ENCODE measurements at places on chromosomes 4 and X.

DNA sequence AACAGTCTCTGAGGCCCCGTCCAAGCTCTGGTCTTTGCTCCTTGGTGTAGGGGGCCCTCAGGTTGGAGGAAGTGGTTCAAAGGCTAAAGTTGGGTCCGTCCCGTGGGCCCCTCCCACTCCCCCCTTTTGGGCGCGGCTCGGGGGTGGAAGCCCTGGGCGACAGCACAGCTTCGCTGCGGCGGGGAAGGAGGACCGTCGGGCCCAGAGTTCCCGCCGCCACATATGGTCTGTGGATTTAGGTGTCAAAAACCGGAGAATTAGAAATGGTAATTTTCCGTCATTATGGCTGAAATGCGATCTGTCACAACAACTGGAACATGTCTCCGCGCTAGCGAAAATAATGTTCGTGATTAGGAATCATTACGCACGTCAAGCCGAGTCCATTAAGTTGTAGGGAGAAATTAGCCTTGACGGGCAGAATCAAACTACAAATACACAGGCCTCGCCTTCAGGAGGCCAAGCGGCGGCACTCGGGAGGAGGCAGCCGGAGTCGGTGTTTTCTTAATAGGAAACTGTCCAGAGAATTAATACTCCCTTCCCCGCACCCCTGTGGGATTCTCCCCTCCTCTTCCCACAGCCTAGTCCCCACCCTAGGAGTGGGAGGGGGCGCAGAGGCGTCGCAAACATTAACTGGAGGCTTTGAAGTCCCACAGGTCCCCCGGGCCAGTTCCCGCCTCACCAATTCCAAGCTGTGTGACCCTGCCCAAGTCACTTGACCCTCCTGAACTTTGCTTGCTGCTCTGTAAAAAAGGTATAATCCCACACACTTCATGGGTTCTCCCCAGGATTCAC is 15.0 kb downstream of the NKX3-2 start:
- DNase-seq = peak; percentile 1

DNA sequence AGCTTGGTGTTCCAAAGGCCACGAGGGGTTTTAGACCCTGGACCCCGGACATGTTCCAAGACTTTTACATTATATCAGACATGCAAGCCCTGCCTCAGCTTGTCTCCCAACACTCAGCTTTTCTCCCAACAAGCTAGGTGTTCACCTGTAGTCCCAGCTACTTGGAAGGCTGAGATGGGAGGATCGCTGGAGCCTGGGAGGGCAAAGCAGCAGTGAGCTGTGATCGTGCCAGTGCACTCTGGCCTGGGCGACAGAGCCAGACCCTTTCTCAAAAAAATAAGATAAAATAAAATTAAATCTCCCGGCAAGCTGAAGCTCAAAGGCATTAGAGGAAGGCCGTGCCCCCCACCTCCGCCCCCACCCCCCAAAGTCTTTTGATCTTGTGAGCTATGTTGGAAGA is 13.7 kb downstream of the CTAG1A start:
- DNase-seq = no peak

DNA sequence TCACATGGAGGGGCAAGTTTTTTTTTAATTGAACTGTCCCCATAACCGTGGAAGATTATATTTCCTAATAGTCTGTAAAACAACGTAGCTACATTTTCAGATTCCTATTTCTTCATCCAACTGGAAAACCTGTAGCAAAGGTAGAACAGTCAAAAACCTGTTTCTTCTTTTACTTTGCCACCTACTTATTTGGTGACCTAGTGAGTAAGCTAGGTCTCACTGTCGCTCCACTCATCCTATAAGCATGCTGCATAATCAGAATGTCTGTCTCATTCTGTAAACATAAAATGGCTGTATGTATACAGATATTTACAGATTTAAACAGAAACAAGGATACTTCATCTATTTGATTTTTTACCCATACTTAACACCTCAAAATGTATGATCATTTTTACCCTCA is 20.4 kb downstream of the MAML3 start:
- DNase-seq = no peak

DNA sequence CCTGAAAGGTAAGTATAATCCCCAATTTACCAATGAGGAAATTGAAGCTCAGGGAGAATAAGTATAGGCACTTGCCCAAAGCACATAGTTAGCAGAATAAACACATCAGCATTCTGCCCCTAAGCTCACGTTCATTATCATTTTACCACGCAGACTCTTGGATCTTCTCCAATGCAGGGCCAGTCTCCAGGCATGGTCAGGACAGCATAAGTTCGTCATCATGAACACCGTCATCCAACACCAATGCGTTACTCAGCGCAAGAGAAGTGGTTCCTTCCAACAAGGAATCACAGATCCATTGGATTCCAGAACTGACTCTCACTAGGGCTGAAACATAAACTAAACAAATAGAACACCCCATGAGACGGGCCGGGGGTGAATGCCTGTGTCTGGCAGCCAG is 86.5 kb upstream of the GPM6B start:
- no peak for DNase-seq

GRCh38 chr4:14719053-14719452 is 283.2 kb upstream of the CPEB2 start:
- DNase-seq = no peak

- peak; percentile 22 for DNase-seq
Measured at GRCh38 chr4:3786196-3786869, 20.1 kb downstream of the ADRA2C start.

GRCh38 chr4:72376901-72377300 is 192.1 kb downstream of the ADAMTS3 start:
- no peak for DNase-seq

DNA sequence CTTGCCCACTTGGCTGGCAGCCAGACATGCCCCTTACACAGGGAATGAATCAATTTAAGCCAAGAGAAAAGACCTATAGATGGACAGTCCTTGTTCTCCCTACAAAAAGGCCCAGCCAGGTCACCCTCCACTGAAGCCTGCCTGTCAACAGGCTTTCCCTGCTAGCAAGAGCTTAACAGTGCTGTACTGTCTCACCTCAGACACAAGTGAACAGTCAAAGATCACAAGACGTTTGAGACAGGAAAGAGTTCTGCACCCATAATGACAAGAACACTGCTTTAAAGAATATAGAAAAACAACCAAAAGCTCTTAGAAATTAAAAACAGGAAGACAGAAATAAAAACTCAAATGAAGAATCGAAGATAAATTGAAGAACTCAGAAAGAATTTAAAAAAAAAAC is 4.6 kb downstream of the RNF175 start:
- no peak for DNase-seq

DNA sequence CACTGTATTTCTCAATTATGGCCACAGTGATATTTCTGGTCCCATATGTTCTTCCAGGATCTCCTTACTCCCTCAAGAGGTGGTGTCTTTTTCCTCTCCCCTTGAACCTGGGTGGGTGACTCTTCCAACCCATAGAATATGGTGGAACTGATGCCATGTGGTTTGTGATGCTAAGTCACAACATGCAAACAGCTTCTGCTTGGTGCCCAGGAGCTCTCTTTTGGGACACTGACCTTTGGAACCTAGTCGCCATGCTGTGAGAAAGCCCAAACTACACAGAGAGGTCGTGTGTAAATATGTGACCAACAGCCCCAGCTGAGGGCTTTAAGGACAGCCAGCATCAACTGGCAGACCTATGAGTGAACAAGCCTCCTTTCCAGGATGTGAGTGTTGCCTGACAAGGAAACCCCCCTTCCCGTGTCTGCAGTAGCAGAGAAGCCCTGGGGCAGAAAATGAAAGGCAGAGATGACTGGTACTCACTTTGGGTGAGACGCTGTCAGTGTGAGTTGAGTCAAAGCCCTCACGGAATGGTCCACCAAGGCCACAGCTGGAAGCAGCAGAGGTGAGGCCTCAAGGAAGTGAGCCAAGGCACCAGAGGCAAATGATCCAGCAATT is 223.4 kb downstream of the BCOR start:
- no peak for DNase-seq

DNA sequence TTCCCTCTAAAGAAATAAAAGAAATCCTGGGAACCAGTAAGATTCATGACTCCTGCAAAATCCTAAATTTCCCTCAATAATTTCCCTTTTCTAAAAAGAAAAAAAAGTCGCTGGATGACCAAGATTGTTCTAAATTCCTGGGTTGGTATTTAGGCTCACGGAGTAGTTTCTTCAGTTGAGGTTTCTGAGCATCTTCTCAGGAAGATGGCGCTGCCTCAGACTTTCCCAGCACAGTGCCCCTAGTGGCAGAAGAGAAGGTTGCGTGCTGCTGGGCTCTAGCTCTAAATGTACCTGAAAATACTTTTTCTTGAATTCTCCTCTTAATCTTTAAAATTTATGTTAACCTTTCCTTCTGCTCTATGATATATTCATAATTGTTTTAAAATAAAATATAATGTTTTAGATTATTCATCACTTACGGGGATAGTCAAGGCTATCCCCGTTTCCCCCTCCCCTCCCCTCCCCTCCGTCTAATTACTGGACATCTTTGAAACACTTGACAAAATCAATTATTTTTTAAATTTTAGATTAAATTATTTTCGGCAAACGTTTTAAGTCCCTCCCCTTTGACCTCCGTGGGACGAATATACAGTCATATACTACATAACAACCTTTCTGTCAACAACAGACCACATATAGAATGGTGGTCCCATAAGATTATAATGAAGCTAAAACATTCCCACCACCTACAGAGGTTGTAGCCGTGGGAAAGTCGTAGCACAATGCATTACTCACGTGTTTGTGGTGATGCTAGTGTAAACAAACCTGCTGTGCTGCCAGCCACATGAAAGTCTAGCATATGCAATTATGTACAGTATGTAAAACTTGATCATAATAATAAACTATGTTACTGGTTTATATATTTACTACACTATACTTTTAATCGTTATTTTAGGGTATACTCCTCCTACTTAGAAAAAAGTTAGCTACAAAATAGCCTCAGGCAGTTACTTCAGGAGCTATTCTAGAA is 41.0 kb upstream of the GATB start:
- no peak for DNase-seq

GRCh38 chrX:154056770-154057241 is 37.1 kb upstream of the IRAK1 start:
- DNase-seq = no peak

GRCh38 chr4:84944947-84945346 is 21.5 kb downstream of the WDFY3 start:
- DNase-seq = peak; percentile 11

- DNase-seq = peak; percentile 91
Measured at GRCh38 chr4:150078041-150078578, at the start of gene DCLK2. TSS of gene DCLK2 (plus strand) at chr4:150078445. CDS start at chr4:150079028, 583 bp downstream.

DNA sequence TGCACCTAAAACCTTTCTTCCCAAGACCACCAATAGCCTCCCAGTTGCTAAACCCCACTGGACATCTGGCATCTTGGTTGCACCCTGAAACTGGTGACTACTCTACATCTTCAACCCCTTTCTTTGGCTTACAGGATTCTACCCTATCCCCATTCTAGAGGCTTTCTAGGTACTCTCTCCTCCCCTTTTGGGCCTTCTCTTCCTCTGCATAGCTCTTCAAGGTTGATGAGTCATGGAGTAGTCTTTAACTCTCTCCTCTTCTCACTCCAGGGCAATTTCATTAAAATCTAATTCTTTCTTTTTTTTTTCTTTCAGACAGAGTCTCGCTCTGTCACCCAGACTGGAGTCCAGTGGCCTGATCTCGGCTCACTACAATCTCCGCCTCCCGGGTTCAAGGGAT is 16.8 kb downstream of the APOO start:
- no peak for DNase-seq

DNA sequence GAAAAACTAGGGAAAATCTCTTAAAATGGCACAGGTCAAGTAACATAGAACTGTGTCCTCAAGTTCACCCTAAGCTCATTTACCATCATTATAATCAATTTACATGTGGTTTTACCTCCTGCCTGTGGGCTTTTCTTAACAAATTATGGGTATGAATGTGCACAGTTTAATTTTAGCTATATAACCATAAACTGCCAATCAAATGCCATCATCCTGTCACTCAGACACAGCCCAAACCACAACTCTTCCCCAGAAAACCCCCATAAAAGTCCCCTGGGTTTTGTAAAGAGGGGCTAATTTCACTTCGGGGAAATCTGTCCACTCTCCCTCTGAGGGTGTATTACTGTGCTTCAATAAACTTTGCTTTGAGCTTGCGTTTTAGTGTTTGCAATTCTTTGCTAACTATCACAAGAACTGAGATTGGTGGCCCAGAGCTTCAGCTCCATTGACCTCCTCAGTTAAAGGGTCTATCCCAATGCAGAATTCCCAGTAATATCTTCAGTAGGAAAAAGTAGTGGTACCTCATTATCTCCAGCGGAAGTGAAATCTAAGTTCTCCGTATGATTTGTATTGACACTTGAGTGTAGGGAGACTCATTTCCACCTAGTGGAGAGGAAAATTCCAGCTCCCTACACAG is 394.6 kb downstream of the SPOCK3 start:
- DNase-seq = no peak

DNA sequence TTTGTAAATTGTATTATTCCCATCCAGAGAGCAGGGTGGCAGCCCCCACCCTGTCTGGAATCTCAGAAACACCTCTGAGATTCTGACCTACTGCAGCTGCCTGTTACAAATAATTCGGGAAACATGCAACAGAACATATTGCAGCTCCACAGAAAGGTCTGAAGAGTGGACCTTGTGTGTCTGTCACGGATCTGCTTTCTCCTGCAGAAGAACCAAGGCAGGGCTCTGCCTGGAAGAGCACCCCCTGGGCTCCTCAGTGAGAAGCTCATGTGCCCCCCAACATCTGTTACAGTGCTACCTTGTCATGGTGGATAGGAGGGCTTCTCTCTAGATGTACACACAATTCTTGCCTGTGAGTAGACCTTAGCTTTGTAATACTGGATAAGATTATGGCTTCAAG is 286.6 kb upstream of the GATB start:
- no peak for DNase-seq

- no peak for DNase-seq
Measured at GRCh38 chr4:147944249-147944648, 212.4 kb downstream of the ARHGAP10 start.

DNA sequence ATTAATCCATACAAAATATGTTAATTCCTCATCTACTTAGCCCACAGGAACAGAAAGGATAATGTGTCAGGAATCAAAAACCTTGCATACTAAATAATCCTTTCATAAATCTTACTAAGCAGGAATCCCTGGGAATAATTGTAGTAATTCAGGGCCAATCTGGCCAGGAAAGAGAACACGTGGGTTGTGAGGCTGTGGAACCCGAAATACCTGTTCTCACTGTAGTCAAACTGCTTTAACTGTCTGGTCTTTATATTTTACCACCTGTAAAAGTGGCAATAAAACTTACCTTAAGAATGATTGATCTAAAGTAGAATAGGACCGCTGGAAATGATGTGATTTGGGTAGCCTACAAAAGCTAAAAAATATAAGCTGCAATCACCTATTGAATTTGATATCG is 1620.9 kb downstream of the STIM2 start:
- no peak for DNase-seq

- no peak for DNase-seq
Measured at GRCh38 chr4:71860643-71861042, 76.8 kb upstream of the GC start.

- DNase-seq = no peak
Measured at GRCh38 chr4:150816491-150816890, 198.6 kb downstream of the LRBA start.

- DNase-seq = no peak
Measured at GRCh38 chr4:18880871-18881270, 859.3 kb upstream of the LCORL start.

- DNase-seq = no peak
Measured at GRCh38 chr4:186104114-186104889, at the start of gene FAM149A. TSS of gene FAM149A (plus strand) at chr4:186104704.
